Psoas muscle (tissue), 8 donors: ENCODE measurements at places on chromosomes 1 and 21. TPM values are rescaled to one million over a fixed set of nuclear protein-coding genes. Genes with fewer than 3 reads are reported as not detected.

GRCh38 chr1:156677616-156678596 is 699 bp upstream of the NES start:
- peak overlapping the region; percentile 80 for H3K27ac ChIP-seq
- H3K4me3 ChIP-seq = peak overlapping the region; percentile 74
- no peaks in the 10 kb centered on the region for H3K27me3 ChIP-seq
- DNase-seq = peak; percentile 78

- DNase-seq = peak; percentile 26
- no peaks in the 10 kb centered on the region for H3K36me3 ChIP-seq
- H3K27me3 ChIP-seq = peaks cover 3% of the 10 kb centered on the region
- H3K4me1 ChIP-seq = peaks cover 4% of the 10 kb centered on the region
- H3K4me3 ChIP-seq = no peak overlapping the region
- H3K27ac ChIP-seq = no peak overlapping the region
Measured at GRCh38 chr1:156155756-156156510, 2.5 kb downstream of the SEMA4A start.

DNA sequence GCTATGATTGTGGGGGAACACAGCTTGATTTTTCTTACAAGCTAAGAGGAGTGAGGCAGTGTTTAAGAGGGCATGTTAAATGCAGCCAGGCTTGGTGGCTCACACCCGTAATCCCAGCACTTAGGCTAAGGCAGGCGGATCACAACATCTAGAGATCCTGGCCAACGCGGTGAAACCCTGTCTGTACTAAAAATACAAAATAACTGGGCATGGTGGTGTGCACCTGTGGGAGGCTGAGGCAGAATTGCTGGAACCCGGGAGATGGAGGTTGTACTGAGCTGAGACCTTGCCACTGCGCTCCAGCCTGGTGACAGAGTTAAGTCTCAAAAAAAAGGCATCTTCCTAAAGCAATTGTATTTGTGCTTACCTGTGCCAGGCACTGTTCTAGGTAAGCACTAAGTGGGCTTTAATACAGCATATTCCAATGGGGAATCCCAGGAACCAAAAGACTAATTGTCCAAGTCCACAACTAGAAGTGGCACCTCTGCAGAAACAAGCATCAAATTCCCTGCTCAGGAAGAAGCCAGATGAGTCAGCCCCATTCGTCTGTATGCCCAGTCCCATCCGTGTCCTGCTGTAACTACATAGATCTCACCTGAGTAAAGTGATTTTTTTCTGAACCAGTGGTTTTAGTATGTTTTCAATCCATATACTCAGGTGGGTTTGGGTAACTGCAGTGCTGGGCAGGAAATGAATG is 4.6 kb downstream of the RCC1 start:
- peaks cover 15% of the 10 kb centered on the region for H3K36me3 ChIP-seq
- peak overlapping the region; percentile 83 for H3K4me3 ChIP-seq
- peaks cover 40% of the 10 kb centered on the region for H3K4me1 ChIP-seq
- peak overlapping the region; percentile 66 for H3K27ac ChIP-seq

DNA sequence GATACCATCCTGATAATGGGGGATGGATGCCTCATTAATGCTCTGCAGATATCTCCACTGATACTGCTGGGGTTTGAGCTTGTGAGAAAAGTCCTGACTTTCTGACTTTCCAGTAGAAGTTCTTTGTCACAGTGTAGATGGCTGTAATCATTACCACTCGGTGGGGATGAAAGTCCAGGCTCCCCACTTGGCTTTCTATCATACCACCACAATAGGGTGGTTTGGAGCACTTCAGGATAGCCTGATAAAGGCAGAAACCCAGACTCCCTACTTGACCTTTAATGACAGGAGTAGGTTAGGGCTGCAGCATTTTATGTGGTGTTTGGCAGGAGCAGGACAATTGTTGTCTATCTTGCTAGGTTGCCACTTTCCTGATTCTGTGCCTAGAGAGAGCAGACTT is 294.1 kb downstream of the BRINP3 start:
- no peak overlapping the region for H3K4me3 ChIP-seq
- DNase-seq = no peak
- no peak overlapping the region for H3K27ac ChIP-seq

- H3K4me3 ChIP-seq = no peak overlapping the region
- DNase-seq = no peak
- H3K27ac ChIP-seq = no peak overlapping the region
- peaks cover 63% of the 10 kb centered on the region for H3K36me3 ChIP-seq
- H3K4me1 ChIP-seq = peaks cover 9% of the 10 kb centered on the region
Measured at GRCh38 chr1:155313261-155313660, 4.6 kb downstream of the FDPS start.

DNA sequence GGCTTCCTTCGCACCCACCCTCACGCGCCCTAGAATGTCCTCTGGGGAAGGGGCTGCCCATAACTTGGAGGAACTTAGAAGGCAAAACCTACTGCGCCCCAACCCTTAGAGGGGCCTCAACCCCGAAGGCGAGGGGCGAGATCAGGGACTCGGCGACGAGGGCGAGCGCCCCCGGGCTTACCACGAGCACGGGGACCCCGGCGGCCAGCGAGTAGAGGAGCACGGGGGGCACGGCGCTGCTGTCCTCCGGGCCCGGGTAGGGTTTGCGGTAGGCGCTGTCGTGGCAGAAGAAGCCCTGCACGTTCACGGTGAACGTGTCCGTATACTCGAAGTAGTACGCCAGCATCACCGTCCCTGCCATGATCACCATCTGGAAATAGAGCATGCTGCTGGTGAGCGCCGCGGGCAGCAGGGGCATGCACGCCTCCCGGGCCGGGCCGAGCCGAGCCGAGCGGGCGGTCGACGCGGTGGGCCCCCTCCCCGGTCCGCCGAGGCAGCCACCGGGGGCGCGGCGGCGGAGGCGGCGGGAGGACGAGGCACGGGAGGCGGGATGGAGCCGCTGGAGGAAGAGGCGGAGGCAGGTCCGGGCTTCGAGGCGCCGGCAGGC is 304 bp downstream of the PLPPR5 start:
- H3K27ac ChIP-seq = no peak overlapping the region
- peaks cover 6% of the 10 kb centered on the region for H3K27me3 ChIP-seq
- no peaks in the 10 kb centered on the region for H3K4me1 ChIP-seq

- no peaks in the 10 kb centered on the region for H3K36me3 ChIP-seq
- H3K27ac ChIP-seq = no peak overlapping the region
- H3K4me1 ChIP-seq = no peaks in the 10 kb centered on the region
- no peak for DNase-seq
- no peak overlapping the region for H3K4me3 ChIP-seq
Measured at GRCh38 chr1:215226757-215227156, 144.2 kb downstream of the KCNK2 start.

DNA sequence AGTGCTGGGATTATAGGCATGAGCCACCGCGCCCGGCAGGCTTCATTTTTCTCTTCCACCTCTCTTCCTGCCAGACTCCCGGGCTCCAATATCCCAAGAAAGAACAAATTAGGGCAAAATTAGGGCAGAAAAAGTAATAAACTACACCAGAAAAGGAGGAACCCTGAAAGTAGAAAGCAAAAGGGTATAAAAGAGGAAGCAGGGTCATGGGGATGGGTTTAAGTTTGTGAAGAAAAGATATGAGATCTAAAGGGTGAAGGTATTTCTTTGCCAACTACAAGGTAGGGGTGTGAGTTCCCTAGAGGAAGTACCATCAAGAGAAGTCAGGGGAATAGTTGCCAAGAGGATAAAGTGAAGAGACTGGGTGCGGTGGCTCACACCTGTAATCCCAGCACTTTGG is 9.9 kb downstream of the PTPN22 start:
- no peak for DNase-seq
- H3K4me3 ChIP-seq = no peak overlapping the region
- no peak overlapping the region for H3K27ac ChIP-seq
- no peaks in the 10 kb centered on the region for H3K36me3 ChIP-seq

DNA sequence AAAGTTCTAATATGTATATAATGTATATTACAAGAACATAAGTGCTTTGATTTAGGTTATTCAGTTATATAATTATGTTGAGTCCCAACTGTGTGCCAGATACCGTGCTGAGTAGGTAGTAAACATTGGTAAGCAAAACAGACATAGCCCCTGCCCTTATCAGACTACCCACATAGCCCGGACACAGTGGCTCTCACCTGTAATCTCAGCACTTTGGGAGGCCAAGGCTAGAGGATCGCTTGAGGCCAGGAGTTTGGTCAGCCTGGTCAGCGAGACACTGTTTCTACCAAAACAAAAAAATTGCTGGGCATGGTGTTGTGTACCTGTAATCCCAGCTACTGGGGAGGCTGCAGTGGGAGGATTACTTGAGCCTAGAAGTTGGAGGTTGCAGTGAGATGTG is 30.7 kb downstream of the RNF11 start:
- peaks cover 60% of the 10 kb centered on the region for H3K4me1 ChIP-seq
- H3K27ac ChIP-seq = no peak overlapping the region
- no peaks in the 10 kb centered on the region for H3K27me3 ChIP-seq

- H3K27ac ChIP-seq = no peak overlapping the region
- no peak overlapping the region for H3K4me3 ChIP-seq
- no peak for DNase-seq
- peaks cover 16% of the 10 kb centered on the region for H3K36me3 ChIP-seq
Measured at GRCh38 chr1:236045771-236046170, 19.1 kb downstream of the NID1 start.

- H3K36me3 ChIP-seq = peaks cover 28% of the 10 kb centered on the region
- peaks cover 30% of the 10 kb centered on the region for H3K4me1 ChIP-seq
- peak overlapping the region; percentile 53 for H3K4me3 ChIP-seq
- peak overlapping the region; percentile 63 for H3K27ac ChIP-seq
- peak; percentile 85 for DNase-seq
- no peaks in the 10 kb centered on the region for H3K27me3 ChIP-seq
Measured at GRCh38 chr1:2300851-2301606, 72.9 kb downstream of the SKI start.

DNA sequence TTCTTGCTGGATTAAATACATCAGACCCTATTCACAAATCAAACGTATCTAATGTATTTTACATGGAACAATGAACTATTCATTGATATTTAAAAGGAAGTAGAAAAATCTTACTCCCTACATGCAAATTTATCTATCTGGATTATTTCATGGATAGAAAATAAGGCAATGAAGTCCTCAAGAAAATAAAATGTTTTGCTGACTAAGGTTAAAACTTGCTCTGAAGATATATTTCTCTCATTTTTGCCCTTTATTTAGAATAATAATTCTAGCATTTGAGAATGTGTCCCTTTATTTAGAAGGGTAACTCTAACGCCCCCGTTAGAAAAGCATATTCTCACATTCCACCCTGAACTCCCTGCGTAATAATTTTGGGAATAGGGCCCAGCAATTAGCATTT is 627.0 kb upstream of the ZP4 start:
- H3K27ac ChIP-seq = no peak overlapping the region
- no peaks in the 10 kb centered on the region for H3K36me3 ChIP-seq
- H3K4me1 ChIP-seq = no peaks in the 10 kb centered on the region

DNA sequence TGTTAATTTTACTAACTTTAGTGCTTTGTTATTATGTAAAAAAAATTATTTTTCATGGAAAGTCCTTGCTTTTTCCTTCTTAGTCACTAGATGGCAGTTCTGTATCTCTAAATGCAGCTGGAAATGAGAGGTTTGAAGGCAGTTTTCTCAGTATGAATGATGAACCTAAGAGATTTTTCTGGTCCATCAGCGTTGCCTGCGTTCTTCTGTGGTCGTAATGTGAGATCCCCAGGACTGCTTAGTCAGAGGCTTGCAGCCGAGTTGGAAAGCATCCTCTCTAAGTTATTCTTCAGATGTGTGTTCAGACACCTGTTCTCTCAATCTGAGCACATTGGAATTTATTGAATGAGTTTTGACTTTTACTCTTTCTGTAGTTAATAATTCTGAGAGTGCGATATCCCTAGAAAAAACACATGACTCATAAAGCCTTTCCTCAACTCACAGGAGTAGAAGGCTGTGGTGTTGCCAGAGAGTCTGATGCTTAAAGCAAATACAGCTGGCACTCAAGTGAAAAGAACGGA is 99.3 kb downstream of the FMN2 start:
- no peaks in the 10 kb centered on the region for H3K36me3 ChIP-seq
- DNase-seq = no peak
- no peak overlapping the region for H3K27ac ChIP-seq
- no peak overlapping the region for H3K4me3 ChIP-seq
- H3K27me3 ChIP-seq = no peaks in the 10 kb centered on the region

GRCh38 chr1:55275151-55275748 is 60.1 kb upstream of the USP24 start:
- peaks cover 21% of the 10 kb centered on the region for H3K4me1 ChIP-seq
- H3K4me3 ChIP-seq = no peak overlapping the region
- H3K27ac ChIP-seq = no peak overlapping the region
- DNase-seq = no peak
- H3K36me3 ChIP-seq = no peaks in the 10 kb centered on the region
- H3K27me3 ChIP-seq = no peaks in the 10 kb centered on the region

DNA sequence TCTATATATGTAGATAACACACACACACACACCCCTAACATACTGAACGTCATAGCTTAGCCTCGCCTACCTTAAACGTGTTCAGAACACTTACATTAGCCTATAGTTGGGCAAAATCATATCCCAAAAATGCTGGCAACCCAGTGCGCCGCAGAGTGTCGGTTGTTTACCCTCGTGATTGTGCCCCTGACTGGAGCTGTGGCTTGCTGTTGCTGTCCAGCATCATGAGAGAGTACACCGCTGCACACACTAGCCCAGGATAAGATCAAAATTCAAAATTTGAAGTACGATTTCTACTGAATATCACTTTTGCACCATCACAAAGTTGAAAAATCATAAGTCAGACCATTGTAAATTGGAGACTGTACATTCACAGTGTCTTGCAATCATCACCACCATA is 73.1 kb upstream of the COG2 start:
- H3K36me3 ChIP-seq = no peaks in the 10 kb centered on the region
- no peak for DNase-seq
- no peak overlapping the region for H3K27ac ChIP-seq
- H3K27me3 ChIP-seq = no peaks in the 10 kb centered on the region
- no peak overlapping the region for H3K4me3 ChIP-seq

GRCh38 chr1:57872913-57873312 is 449.1 kb upstream of the DAB1 start:
- no peaks in the 10 kb centered on the region for H3K36me3 ChIP-seq
- no peaks in the 10 kb centered on the region for H3K27me3 ChIP-seq
- no peak overlapping the region for H3K27ac ChIP-seq
- no peaks in the 10 kb centered on the region for H3K4me1 ChIP-seq

- DNase-seq = no peak
- H3K27me3 ChIP-seq = no peaks in the 10 kb centered on the region
- H3K27ac ChIP-seq = peak overlapping the region; percentile 55
- peaks cover 23% of the 10 kb centered on the region for H3K4me1 ChIP-seq
- peak overlapping the region; percentile 65 for H3K4me3 ChIP-seq
- no peaks in the 10 kb centered on the region for H3K36me3 ChIP-seq
Measured at GRCh38 chr1:1540818-1541628, 599 bp upstream of the TMEM240 start.

- H3K27me3 ChIP-seq = no peaks in the 10 kb centered on the region
- no peak overlapping the region for H3K27ac ChIP-seq
- no peak overlapping the region for H3K4me3 ChIP-seq
- H3K4me1 ChIP-seq = no peaks in the 10 kb centered on the region
- no peaks in the 10 kb centered on the region for H3K36me3 ChIP-seq
Measured at GRCh38 chr1:174491606-174492005, 43.8 kb downstream of the GPR52 start.

Gene KCNA10
- not detected for total RNA-seq

Gene BCL10
- total RNA-seq = 8.2 TPM

Gene COL8A2
- 0.41 TPM for total RNA-seq

Gene CLDN8
- total RNA-seq = not detected

Gene MCOLN3
- total RNA-seq = not detected

Gene KRTAP10-1
- total RNA-seq = not detected

Gene TAS1R3
- total RNA-seq = 0.06 TPM

Gene TCHHL1
- total RNA-seq = not detected
